Activated CD8-positive, alpha-beta memory T cell treated with anti-CD3 and anti-CD28 coated beads, Interleukin-2, amount 50 U/mL, for 48 hours (primary cell): ENCODE measurements at places on chromosomes 3 and 15.

- peak; percentile 83 for DNase-seq
Measured at GRCh38 chr15:50906954-50907600, 1.4 kb upstream of the AP4E1 start.

DNA sequence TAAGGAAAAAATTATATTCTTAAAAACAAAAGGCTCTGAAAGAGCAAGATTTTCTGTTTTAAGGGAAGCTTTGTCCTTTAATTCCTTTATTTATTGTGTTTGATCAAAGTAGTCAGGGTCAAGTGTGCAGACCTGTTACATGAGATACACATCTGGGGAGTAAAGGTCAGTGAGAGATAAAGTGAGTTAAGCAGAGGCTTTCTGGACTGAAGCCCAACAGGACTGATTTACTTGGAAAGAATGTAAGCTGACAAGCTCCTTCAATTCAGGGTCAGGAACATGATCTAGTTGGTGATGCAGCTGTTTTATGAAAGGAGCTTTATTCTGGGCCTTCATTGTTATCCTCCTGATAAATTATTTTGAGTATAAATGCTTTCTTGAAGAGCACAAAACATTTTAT is 20.7 kb upstream of the OTOL1 start:
- no peak for DNase-seq

DNA sequence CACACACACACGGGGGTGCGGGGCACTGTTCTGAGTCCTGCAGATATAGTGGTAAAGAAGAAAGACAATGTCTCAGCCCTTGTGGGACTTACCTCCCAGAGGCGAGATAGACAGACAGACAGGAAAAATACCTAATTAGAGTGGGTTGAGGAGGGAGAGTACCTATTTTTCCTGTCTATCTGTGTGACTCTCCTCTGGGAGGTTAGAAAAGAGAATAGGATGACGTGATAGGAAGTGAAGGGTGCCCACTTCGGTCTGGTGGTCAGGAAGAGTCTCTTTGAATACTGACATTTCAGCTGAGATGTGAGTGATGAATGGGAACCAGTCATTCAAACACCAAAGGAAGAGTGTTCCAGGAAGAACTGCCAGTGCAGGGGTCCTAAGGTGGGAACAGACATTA is 4.1 kb upstream of the APOD start:
- no peak for DNase-seq

- no peak for DNase-seq
Measured at GRCh38 chr3:174439331-174440252, 419.5 kb upstream of the NAALADL2 start.

- no peak for DNase-seq
Measured at GRCh38 chr3:141150931-141151330, 80.7 kb upstream of the PXYLP1 start.

GRCh38 chr3:118577055-118577777 is 457.4 kb downstream of the IGSF11 start:
- DNase-seq: no peak

DNA sequence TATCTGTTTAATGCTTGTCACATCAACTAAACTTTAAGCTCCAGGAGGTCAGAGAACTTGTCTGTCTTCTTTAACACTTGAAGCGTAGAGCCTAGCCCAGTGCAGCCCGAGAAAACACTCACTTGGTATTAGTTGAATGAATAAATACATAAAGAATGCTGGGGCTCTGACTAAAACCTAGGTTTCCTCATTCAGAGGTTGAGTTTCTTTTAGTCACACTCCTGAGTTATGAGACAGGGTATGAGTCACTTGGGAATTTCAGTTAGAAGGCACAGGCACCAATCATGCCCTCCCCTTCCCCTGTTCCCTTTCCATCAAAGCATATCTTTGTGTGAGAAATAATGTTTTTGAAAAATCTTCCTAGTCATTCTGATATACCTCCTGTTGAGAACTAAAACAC is 589.8 kb upstream of the DPPA4 start:
- no peak for DNase-seq

DNA sequence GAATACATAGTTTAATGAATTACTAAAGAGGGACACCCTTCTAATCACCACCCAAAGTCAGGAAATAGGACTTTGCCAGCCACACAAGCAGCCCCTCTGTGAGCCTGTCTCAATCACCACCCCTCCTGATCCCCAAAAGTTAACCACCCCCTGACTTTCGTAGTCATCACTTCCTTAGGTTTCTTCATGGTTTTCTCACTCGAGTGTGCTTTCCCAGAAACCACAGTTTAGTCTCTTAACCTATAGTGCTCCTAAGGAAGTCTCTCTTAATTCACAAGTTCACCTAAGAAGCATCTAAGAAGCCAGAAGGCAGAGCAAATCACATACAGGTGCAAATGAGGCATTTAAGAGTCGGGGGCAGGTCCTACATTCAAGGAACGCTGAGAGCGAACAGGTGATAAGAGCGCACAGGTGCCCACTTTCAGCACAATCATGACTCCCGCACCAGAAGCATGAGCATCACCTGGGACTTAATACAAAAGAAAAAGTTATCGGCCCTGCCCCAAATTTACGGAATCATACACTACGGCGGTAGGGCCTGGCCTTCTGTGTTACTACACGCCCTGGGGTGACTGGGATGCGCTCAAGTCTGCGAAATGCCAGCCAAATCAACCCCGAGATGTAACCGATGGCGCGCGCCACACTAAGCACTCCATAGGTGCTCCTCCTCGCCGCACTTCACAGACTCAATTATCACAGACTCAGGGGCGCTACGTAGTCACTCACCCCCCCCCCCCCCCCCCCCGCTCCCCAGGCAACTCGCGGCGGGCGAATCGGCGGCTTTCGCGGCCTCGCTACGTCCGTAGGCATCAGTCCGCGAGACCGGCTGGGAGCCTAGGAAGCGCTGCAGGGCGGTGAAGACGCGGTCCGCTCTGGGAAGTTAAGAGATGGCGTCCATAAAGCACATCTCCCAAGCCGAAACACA is 815 bp downstream of the ULK4 start:
- DNase-seq: peak; percentile 77
